AG09309 (cell line): ENCODE measurements at places on chromosomes 1 and 21.

DNA sequence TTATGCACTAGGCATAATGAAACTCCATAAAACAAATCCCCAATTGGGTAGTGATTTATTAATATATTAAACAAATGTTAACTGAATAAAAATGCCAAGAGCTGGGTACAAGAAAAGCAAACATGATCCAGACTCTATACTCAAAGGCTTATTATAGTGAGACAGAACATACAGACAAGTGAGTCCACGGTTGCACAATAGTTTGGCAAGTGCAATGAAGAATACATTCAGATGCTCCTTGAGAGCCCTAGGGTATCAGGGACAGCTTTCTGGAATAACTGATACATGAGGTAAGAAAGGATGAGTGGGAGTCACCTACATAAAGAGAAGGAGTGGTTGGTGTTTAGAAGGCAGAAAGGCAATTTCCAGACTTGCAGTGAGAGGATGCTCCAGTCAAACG lies 85.1 kb downstream of the VAV3 start:
- DNase-seq: no peak

- no peak for DNase-seq
These were observed 6.5 kb downstream of the CAPN9 start for GRCh38 chr1:230753586-230754251.

GRCh38 chr1:179714159-179714558 lies 28.9 kb upstream of the FAM163A start:
- DNase-seq: no peak

DNA sequence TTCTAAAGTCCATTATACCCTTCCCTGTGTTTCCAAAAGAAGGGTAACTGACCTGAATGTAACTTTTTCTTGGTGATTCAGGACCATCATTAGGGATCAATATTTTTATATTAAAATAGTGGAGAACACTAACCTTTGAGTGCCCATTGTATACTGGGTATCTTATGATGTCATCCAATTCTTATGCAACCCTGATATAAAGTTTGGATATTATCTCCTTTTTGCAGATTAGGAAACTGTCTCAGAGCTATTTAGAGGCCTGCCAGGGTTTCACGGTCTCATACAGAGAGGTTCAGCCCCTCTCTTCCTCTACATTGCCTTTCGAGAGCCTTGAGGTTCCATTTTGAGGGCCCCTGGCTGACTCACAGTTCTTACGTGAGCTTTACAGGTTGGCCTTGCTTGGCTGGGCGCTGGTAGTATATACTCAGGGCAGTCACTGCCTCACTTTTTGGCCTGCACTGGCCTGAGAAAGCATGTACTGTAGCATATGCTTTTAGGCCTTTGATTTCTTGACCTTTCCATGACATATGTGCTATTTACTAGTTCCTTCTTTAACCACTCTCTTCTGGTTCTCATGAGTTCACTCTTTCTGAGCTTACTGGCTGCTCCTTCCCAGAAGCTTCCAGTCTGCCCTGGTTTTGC lies 15.7 kb upstream of the FOXO6 start:
- no peak for DNase-seq

GRCh38 chr1:110237386-110238152 lies 27.5 kb downstream of the KCNC4 start:
- DNase-seq: no peak

- DNase-seq: no peak
These were observed at the start of gene ARTN for GRCh38 chr1:43933386-43934100. TSS of gene ARTN (plus strand) at chr1:43933801. CDS start at chr1:43935657, 1,856 bp downstream.

DNA sequence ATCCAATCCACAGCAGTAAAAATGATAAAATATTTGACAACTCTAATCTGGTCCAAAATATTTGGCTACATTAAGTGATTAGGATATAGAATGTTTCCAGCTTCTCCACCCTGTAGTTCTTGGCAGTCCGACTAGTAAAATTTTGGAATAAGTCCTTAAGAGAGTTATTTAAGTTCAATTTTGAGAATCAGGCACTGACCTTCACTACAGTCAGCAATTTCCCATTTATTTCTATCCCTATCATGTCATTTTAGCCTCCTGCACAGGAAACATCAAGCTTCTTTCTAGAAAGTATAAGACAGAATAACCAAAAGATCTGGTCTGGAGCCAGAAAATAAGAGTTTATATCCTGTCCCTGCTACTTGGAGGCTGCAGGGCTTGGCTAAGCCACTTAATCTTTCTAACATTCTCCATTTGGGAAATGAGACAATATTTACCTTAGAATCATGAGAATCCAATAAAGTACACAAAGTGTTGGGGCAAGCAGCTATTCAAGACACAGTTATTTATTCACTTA lies 162.2 kb downstream of the DPYD start:
- DNase-seq: no peak

- DNase-seq: no peak
These were observed 89.7 kb downstream of the DMRTA2 start for GRCh38 chr1:50333595-50333974.

DNA sequence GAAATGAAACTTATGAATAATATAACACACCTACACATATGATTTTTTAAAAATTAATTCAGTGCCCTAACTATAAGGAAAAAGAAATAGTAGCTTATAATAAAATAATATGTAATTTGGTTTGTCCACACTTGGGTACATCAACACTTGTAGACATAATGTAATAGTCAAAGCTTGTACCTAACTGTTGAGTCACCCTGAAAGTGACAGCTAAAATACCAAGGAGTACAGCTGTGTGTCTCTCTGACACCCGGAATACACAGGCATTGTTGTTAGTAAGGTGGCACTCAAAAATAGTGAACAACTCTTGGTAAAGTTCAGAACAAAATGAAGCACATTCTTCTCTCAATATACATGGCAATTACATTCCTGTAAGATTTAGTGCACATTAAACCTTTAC lies 243.4 kb downstream of the TRABD2B start:
- no peak for DNase-seq

GRCh38 chr1:184866586-184866985 lies 107.7 kb downstream of the NIBAN1 start:
- no peak for DNase-seq

- no peak for DNase-seq
These were observed 951 bp downstream of the GGPS1 start for GRCh38 chr1:235329139-235329902.

- DNase-seq: no peak
These were observed 284.5 kb downstream of the PTPRU start for GRCh38 chr1:29520571-29521437.

GRCh38 chr1:66217021-66217420 lies 316.9 kb upstream of the SGIP1 start:
- peak; percentile 45 for DNase-seq

DNA sequence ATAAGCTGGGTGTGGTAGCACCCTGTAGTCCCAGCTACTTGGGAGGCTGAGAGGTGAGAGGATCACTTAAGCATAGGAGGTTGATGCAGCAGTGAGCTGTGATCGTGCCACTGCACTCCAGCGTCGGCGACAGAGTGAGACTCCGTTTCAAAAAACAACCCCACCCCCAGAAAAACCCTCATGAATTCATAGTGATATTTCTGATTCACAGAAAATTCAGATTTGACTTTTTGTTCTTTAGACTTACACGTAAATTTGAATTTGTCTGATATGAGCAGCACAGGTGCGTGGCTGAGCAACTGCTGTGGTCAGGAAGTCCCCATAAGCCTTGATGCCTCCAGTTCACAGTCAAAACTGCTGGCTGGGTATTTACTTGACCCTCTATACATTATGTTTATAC lies 10.0 kb upstream of the MORC3 start:
- no peak for DNase-seq

GRCh38 chr1:22641906-22642636 lies 1.4 kb upstream of the C1QC start:
- DNase-seq: no peak

GRCh38 chr1:3599816-3600215 lies 11.5 kb downstream of the MEGF6 start:
- DNase-seq: no peak

DNA sequence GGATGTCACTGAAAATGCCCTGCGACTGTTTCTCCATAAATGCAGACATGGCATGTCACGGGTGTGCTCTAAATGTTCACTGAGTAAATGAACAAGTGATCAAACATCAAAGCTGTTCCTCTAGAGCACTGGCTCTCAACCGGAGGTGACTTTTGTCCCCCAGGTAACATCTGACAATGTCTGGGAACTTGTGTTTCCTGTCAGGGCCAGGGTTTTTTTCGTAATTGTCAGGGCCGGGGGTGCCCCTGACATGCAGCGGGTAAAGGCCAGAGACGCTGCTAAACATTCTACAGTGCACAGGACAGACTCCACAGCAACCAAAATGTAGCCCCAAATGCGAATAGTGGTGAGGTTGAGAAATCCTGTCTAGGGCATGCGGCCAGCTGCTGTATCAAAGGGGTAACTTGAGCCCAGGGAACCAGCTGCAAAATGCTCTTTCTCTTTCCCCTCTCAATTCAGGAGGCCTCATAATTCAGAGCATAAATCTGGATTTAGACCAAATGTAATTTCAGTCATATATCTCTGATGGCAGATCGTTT lies 2.0 kb downstream of the ALDH4A1 start:
- no peak for DNase-seq

GRCh38 chr1:211710566-211711314 lies 35.3 kb upstream of the NEK2 start:
- no peak for DNase-seq

- DNase-seq: no peak
These were observed 401.9 kb downstream of the LMO4 start for GRCh38 chr1:87730274-87731216.

DNA sequence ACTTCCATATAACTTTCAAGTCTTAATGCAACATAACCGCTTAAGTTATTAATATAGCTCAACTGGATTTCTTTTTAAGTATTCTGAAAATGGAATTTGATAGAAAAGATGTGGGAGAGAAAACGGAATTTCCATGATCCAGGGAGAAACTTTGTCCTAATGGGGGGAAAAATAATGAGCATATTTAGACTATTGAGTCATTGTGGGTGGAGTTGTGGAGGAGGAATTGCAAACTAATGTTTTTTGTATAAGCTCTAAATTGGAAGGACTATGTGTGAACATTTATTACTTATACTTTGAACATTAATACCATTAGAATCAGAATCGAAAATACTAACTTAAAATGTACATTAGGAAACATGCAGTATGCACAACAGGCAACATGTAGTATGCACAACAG lies 159.9 kb upstream of the NEGR1 start:
- no peak for DNase-seq

DNA sequence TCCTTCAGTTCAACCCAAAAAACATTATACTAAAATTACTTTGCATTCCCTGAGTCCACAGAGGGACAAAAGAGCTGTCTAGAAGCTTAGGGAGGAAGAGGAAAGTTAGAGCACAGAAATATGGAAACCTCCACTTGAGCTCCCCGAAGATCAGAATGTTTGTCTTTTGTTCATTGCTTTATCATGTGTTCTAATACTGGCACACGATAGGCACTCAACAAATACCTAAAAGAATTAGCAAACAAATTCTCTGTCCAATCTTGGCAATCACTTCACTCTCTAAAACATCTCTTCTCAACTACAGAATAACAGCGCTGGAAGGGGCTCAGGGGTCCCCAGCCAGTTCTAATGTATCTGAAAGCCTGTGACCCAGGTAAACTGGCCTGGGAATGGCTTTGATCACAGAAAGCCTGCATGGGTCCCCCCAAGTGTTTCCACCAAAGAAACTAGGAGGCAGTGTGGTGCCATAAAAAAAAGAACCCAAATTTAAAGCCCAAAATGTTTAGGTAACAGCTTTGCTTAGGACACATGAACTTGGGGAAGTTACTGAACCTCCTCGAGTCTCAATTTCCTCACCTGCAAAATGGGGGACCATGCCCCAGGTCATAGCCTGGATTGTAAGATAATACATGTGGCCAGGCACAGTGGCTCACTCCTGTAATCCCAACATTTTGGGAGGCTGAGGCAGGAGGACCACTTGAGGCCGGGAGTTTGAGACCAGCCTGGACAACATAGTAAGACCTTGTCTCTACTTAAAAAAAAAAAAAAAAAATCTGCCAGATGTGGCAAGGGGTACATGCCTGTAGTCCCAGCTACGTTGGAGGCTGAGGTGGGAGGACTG lies 45.8 kb downstream of the SSBP3 start:
- DNase-seq: no peak

DNA sequence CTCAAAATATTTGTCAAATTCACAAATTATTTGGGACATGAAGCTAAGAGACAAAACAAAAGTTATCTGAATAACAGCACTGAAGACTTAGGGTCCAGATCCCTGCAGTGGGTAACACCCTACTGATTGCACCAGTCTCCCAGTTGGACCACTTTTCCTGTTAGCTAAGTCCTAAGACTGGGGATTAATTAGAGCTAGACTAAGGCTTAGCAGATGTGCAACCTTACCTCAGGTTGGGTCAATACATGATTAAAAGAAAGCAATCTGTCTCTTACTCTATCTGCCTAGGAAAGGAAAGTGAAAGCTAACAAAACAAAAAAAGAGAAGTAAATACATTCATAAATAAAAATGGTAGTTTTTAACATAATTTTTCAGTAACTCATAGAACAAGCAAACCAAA lies 737.2 kb upstream of the CHRM3 start:
- DNase-seq: no peak

DNA sequence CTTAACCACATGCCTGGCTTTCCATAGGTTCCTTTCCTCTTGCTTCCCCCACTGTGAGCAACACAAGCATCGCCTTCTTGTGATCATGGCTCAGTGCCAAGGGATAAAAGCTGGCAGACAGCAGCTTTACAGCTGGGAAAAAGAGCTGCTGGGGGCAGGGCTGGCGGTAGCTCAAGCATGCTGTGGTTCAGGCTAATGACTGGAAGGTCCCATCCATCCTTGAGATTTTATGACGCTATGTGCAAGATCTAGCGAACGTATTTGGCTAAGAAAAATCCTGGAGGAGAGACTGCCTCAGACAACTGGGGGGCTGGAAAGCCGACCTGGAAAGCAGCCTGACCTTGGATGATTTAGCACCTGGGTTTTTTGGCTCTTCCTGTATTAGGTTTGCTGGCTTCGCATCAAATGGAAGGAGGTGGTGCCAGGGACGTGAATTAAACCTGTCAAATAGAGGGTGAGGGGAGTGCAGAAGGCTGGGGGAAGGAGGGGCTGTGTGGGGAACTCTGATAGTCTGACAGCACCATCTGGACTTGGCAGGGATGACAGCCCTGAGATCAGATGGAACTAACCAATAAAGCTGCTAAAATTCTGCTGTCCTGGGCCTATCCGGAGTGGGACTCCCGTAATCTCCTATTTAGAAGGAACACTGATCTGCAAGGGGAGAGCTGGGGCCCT lies 34.8 kb downstream of the ZMYND12 start:
- DNase-seq: peak; percentile 80

DNA sequence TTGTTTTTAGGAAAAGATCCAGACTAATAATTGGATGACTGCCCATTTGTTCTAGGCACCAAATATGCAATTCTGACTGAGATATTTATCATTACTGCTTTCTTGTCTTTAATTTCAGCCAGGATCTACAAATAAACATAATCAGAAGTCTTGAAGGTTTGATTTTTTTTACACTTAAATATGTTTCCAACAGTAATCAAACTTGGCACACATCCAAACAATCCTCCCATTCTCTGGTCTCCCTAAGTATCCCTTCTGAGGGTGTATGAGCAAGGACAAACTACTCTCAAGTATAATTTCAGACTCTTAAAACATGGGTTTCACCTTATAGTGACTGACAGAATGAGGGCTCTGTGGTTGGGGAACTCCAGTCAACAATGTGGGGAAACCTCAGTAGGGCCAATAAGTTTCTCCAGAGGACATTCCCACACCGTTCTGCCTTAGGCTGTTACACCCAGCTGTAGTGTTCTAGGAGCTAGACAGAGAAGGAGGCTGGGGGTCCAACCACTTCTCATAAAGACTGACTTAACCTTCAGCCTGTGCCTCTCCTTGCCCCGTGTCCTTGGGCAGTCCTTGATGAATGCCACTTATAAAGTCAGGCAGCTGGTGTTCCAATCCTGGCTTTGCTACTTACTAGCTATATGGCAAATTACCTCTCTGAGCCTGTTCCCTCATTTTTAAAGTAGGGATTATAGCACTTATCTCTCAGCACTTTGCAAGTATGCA lies 1.5 kb upstream of the PALMD start:
- no peak for DNase-seq
